ENCODE measurements at places on chromosomes 1 and 21.

DNA sequence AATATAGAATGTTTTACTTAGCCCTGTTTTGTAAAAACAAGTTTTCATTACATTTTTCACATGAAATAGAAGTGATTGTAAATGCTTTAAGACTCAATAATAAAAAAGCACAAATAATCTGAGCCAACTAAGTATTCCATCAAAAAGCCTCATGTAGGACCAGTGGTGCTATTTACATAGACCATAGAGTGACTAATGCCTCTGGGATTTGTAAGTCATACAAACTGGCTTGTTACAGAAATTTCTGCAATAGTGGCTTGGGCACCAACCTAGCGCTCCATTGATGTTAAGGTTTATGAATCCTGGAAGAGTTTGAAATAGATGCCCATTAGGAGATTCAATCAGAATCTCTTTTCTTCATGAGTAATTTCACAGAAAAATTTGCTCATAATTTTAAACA is 31.9 kb downstream of the ZMYM1 start:
- DNase-seq = no peak

DNA sequence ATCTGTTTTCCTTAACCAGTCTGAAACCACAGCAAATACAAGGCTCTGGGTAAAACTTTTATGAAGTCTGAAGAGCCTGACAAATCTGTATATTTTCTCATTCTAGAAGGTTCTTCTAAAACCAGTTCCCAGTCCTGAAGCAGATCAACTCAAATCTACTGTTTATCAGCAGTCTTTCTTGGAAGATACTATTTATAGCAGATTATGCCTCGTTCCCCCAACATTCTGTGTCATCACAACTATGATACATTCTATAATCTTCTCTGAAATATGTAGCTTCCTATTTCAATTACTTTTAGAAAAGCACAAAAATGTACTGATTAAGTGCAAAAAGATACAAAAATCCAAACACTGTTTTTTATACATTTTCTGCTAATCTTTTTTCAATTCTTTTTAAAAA is 67.5 kb downstream of the NIBAN1 start:
- DNase-seq = no peak

GRCh38 chr1:204992201-204992997 is 50.6 kb upstream of the CNTN2 start:
- no peak for DNase-seq

GRCh38 chr1:41020654-41021053 is 871 bp downstream of the SLFNL1 start:
- no peak for DNase-seq

DNA sequence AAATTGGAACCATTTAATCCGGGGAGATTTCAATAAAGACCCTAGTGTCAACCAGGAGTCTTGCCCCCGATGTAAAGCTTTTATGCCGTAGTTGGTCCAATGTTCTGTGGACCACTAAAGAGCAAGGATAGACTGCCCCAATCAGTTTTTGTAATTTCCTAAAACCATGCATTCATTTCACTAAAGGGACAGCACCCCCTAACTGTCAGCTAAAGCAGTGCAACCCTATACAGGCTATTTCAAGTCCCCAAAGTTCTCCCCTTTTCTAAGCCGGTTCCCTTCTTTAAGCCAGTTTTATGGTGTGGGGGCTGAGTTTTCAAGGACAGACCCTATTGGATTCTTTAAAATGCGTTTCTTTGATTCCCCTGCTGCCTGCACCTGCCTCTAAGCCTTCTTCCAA is 12.7 kb upstream of the PDPN start:
- no peak for DNase-seq

Data from activated T-cell treated with anti-CD3 and anti-CD28 coated beads for 1 hour (primary cell).